ENCODE measurements at places on chromosomes 1 and 21.

DNA sequence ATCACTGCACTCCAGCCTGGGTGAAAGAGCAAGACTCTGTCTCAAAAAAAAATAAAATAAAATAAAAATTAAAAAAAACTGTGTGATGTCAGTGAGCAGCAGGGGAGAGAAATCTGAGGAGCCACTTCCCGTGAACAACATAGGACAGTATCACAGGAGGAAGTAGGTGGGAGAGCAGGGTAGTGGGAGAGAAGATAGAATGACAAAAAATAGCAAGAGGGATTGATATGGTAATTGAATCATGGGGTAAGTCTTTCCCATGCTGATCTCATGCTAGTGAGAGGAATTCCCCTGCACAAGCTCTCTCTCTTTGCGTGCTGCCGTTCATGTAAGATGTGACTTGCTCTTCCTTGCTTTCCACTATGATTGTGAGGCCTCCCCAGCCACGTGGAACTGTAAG lies 81.6 kb upstream of the PBX1 start:
- no peak for DNase-seq

- no peak for DNase-seq
These were observed 55.2 kb downstream of the FAM163A start for GRCh38 chr1:179798213-179798863.

DNA sequence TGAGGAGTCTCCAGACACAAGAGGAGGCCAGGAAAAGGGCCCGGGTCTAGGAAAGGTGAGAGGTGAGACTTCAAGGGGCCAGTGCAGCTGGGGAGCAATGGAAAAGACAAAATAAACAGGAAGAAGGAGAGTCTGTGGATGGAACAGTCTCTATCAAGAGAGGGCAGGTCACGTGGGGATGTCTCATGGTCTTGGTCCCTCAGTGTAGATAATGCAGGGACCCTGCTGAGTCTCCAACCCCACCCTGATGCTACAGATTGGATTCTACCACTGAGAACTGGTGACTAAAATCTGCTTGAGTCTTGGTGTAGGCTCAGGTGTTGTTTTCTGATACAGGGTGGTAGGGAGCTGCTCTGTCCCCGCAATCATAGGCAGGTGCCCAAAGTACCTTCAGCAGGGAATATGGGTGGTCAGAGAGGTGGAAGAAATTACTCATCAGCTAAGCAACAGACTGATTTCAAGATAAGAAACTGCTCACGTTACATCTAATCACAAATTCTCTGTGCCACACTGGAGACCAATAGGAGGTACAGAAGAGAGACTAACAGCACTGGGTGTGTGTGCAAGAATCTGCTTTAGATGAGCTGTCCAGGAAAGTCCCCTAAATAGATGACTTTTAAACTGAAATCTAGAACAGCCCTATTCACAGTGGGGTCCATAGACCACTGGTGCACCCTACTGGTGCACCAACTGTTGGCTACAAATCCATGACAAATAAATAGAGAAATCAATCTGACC lies 101.5 kb upstream of the TLR5 start:
- DNase-seq: no peak

- DNase-seq: no peak
These were observed 149.4 kb downstream of the RERE start for GRCh38 chr1:8667869-8668594.

GRCh38 chr1:152776361-152776760 lies 1.4 kb downstream of the LCE1F start:
- DNase-seq: no peak

DNA sequence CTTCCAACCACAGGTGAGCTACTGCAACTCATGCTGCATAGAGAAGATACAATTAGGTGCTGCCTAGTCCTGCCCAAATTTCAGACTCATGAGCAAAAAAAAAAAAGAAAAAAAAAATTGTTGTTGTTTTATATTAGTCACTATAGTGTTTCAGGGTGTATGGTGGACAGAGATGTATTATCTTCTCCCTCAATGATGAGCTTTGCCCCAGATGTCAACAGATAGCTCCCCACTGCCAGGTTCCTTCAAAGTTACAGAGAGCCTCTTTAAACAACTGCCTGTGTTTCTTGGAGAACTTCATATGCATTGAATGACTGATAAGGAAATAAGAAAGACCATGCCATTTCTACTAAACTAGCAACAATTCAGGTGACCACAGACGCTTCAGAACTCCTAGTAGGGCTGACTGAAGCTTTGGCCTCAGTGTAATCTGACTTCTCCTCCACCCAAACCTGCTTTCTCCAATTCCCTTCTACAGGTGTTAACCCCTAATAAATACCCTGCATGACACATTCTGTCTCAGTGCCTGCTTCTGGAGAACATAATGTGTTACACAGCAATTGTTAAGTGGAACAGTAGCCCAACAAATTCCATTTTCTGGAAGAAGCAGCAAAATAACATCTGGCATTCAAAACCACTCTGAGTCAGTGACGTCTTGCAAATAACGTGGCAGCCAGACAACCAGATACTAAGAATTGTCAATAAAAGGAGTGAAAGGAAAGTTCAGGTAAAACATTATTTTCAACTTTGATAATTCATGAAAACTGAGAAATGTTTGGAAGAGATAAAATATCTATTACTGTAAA lies 147.7 kb downstream of the CDC42BPA start:
- DNase-seq: no peak

DNA sequence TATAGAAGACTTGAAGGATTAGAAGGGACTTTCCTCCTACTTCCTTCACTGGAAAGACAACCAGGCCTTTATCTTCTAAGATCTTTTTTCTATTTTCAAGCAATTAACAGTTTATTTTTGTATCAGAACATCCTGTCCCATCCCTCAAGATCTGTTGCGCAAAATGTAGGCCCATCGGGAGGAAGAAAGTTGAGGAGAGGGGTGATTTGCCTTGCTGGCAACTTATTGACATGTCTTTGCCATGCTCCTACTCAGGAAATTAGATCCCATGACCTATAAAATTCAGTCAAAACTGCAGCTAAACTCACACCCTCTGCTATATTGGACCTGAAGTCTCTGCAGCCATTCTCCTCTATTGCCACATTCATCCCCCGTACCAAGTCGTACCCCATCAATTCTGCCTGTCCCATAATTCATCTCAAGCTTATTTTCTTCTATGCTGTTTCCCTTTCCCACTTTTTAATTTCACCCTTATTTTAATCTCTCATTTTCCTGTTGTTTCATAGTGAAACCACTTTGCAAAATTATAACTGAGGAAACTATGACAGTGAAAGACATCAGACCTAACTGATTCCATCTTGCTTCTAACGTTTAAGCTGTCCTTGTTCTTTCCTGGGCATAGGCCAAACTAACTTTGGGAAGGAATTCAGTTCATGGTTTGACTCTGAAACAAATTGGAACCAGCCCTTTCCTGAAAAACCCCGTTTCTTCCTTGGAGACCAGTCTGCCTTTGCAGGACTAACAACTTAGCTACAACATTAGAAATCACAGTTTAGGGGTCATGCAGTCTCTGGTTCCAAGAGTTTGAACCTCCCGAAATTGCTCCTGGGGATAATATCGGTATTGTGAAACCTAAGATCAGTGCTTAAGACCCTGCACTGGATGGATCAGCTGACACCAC lies 195.7 kb upstream of the PTBP2 start:
- no peak for DNase-seq

- no peak for DNase-seq
These were observed 39.2 kb downstream of the EPHA2 start for GRCh38 chr1:16116625-16117024.

DNA sequence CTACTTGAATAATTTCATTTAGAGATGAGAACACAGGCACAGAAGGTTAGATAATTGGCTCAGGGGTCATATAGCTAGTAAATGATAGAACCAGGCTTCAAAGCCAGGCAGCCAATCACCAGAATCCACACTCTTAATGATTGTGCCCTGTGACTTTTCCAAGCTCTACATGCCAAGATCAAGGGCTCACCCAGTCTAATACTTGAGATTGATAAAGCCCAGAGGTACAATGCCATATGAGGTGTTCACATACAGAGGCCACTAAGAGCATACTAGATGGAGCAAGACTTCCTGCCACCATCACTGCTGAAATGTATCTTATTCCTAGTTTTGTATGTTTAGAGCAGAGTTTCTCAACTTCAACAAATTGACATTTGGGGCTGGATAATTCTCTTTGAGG lies 40.9 kb upstream of the MCOLN3 start:
- DNase-seq: no peak

GRCh38 chr21:42472521-42472920 lies 23.5 kb downstream of the RSPH1 start:
- DNase-seq: no peak

DNA sequence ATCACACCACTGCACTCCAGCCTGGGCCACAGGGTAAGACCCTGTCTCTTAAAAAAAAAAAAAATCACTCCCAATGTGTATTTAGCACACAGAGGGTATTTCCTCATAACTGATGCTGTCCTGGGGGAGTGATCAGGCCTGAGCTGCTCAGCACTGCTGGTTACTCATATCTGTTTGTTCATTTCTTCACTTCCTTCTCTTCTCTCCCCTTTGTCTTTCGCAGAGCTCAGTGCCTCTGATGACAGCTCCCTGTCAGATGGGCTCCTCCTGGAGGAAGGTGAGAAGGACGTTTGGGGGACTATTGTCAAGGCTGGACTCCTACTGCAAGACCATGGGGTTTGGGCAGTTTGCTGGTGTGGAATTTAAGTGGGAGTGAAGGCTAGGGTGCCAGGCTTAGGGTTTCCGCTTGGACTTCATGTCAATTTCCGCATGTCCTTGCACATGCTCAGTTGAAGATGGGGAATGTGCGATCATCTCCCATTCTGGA lies 13.0 kb downstream of the INAVA start:
- no peak for DNase-seq

DNA sequence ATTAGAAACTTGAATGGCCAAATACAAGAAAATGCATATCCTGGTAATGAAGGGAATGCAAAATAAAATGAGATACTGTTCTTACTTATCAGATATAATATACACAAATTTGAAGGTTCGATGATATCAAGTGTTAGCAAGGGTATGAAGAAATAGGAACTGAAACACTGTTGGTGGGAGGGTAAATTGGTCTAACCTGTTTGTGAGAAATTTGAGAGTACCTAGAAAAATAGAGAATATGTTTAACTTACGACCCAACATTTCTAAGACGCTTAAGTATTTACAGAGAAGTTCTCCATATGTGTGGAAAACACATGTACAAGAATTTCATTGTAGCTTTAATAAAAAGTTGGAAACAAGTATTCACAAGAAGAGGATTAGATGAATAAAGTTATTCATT lies 25.9 kb downstream of the ATG4C start:
- no peak for DNase-seq

GRCh38 chr1:201542309-201543035 lies 3.5 kb downstream of the NAV1 start:
- no peak for DNase-seq

GRCh38 chr1:231162297-231162969 lies 575 bp downstream of the TRIM67 start:
- no peak for DNase-seq

DNA sequence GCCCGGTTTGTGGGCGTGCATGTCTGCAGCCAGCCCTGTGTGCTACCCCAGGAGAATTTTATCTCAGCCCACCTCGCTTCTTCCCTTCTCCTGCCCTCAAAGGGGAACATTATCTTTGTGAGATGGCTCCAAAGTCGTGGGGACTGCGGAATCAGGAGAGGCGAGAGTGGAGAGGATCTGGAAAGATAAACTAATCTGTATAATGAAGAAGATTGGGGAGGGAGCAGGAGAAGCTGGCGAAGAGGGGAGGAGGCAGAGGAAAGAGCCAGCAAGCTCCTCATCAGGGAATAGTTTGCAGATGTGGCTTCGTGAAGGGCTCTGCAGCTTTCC lies 310.3 kb downstream of the MATN1 start:
- DNase-seq: no peak

DNA sequence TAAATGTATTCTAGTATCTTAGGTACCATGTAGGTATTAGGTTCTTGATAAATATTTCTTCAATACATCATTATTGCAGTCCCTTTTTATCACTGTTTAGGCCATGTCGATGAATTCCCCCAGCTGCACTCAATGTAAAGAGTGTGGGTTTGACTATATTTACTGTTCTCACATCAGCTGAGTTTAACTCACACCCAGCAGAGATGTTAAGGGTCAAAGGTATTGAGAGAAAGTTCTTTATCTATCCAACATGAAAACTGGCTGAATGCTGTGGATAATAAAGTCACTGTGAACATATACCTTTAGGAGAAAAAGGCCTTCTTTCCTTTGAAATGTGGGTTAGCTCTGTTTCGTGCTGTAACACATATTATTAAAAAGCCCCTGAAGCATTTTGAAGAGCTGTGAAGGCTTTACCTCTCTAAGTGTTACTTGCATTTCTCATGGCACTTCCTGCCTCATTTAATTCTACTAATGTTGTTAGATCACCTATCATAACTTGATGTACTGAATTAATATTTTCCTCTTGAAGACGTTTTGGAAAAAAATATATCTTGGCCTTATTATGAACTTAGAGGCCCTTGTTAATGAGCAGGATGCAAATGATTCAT lies 19.1 kb upstream of the LYST start:
- no peak for DNase-seq

- no peak for DNase-seq
These were observed 66.0 kb upstream of the GRIK3 start for GRCh38 chr1:37100310-37100709.

DNA sequence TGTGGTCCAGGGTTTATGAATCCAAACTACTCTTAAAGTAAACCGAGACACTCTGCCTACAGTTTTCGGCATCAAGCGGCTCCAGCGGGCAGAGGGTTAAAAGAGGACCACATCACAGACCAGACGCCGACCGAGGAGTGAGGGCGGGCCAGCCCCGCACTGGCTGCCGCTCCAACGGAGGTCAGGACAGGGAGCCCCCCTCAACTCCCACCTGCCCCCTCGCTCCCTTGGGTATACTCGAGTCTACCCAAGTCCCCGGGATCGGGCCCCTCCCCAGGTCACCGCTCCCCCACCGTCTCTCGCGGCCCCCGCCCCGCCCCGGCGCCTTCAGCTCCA lies 312 bp downstream of the ARNT start:
- DNase-seq: no peak

GRCh38 chr1:216057063-216057462 lies 366.2 kb downstream of the USH2A start:
- no peak for DNase-seq

- DNase-seq: no peak
These were observed 4.0 kb downstream of the FGR start for GRCh38 chr1:27630859-27631491.

DNA sequence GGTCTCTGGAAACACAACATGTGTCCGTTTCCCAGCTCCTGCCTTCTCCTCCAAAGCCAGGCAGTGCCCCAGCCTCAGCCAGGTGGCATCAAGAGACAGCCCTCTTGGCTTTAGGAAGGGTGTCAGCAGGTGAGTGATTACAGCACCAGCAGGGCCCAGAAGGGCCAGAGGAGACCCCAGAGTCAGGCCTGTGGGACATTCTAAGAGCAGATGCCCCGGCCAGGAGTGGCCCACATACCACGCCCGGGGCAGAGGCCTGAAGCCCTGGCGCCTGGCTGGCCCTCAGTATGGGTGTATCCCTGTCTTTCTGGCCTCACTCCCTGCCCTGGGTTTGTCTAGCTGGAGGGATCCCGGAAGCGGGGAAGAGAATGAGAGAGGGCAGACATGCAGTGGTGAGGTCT lies 109.2 kb downstream of the CASZ1 start:
- DNase-seq: no peak

GRCh38 chr1:232880354-232880753 lies 70.1 kb upstream of the NTPCR start:
- no peak for DNase-seq
